ENCODE measurements at places on chromosomes 2 and 18.

- DNase-seq = no peak
Observed at GRCh38 chr2:190980630-190981209, 33.3 kb downstream of the STAT1 start.

DNA sequence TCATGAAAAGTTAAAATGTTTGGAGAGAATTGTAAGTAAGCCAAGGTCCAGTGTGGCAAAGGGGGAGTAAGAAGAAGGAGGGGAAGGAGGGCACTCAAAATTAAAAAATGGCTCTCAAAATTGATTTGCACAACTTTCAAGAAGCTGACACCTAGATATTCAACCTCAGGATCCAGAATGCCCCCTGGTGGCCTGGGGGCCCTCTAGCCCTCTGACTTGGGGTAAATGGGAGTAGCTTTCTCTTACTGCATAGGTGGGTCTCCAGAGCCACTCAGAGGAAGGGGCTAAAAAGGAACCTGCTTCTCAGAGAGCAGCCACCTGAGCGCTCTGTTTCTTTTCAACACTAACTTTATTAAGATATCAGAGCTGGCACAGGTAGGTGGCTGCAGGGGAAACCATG, 968.5 kb downstream of the BCL11A start:
- no peak for DNase-seq

DNA sequence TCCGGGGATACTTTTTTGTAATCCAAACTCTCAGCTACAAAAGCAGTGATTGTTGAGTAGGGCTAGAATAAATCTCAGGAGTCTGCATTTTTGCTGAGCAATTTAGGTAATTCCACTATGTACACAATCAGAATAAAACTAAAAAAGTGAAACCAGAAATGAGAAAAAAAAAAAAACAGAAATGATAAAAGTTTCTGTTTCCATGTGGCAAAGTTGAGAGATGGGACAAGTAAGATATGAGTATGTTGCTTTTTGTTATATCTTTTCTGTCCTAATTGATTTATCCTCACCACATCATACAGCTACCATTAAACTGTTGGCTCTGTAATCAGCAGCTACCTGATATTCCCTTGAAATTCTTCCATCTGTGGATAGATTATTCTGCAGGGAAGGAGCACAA, 92.7 kb downstream of the VWC2L start:
- no peak for DNase-seq

DNA sequence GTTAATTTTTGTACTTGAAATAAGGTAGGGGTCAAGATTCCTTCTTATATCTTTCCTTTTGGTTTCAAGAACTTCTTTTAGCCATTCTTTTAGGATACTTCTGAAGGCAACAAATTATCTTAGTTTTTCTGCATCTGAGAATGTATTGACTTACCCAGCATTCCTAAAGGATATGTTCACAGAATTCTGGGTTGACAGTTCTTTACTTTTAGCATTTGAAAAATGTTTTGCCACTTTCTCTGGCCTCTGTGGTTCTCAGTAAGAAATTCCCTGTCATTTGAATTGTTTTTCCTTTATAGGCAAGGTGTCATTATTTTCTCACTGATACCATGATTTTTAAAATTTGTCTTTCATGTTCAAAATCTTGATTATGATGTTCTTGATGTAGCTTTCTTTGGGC, 162.4 kb downstream of the GALNT1 start:
- no peak for DNase-seq

- DNase-seq = no peak
Observed at GRCh38 chr2:12844511-12844910, 127.8 kb downstream of the TRIB2 start.

- DNase-seq = no peak
Observed at GRCh38 chr2:181655519-181655918, 1.4 kb downstream of the CERKL start.
